ENCODE measurements at places on chromosomes 6 and 20.

GRCh38 chr6:80478030-80478429 is 371.6 kb downstream of the BCKDHB start:
- peaks cover 1% of the 10 kb centered on the region for H3K4me1 ChIP-seq
- H3K36me3 ChIP-seq, result no peaks in the 10 kb centered on the region
- no peaks in the 10 kb centered on the region for H3K27me3 ChIP-seq
- no peak overlapping the region for H3K27ac ChIP-seq

DNA sequence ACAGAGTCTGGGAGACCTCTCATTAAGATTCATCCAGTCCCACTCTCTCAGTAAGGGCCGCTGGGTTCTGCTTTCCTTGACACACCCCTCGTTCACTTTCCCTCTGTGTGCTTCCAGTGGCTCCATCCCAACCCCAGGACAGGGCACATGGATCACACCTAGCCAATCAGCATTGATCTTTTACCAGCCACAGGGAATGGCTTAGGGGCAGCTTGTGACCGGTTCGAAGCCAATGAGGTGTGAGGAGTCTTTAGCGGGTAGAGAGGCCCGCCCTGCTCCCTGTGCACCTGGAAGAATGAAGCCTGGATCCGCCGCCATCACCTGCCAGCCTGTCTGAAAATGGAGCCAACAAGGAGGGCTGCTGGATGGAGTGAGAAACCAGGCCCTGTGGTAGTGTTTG is 35.2 kb upstream of the OVOL2 start:
- no peak for DNase-seq
- H3K4me1 ChIP-seq, result no peaks in the 10 kb centered on the region
- H3K4me3 ChIP-seq, result no peak overlapping the region
- peaks cover 4% of the 10 kb centered on the region for H3K27me3 ChIP-seq
- H3K27ac ChIP-seq, result no peak overlapping the region

DNA sequence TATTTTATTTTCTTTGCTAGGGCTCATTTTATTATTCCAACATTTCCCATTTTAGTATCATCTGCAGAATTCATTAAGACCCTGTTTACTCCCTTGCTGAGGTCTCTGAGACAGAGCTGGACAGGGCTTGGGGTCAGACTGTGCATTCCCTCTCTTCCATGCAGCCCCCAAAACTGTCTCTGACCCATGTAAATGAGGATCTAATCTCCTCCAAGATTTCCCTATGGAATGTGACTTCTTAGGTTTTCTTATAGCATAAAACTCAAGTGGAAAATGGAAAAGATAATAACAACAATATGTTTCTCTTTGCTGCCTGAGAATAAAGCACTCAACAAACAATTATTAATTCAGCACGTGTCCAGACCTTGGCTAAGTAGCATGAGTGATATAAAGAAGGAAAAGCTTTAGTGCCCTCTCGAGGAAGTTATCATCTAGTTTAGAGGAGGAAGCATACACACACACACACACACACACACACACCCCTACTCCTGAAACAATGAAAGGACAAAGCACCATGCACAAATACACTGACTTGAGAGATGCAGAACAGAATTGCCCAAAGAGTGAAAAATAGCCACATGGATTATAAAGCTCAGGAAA is 815.5 kb downstream of the BCKDHB start:
- no peaks in the 10 kb centered on the region for H3K4me1 ChIP-seq
- no peak for DNase-seq
- no peaks in the 10 kb centered on the region for H3K36me3 ChIP-seq
- no peaks in the 10 kb centered on the region for H3K27me3 ChIP-seq

GRCh38 chr6:96032661-96033060 is 16.9 kb downstream of the FUT9 start:
- H3K27ac ChIP-seq, result no peak overlapping the region
- no peak overlapping the region for H3K4me3 ChIP-seq
- H3K36me3 ChIP-seq, result no peaks in the 10 kb centered on the region
- DNase-seq, result no peak
- no peaks in the 10 kb centered on the region for H3K4me1 ChIP-seq

DNA sequence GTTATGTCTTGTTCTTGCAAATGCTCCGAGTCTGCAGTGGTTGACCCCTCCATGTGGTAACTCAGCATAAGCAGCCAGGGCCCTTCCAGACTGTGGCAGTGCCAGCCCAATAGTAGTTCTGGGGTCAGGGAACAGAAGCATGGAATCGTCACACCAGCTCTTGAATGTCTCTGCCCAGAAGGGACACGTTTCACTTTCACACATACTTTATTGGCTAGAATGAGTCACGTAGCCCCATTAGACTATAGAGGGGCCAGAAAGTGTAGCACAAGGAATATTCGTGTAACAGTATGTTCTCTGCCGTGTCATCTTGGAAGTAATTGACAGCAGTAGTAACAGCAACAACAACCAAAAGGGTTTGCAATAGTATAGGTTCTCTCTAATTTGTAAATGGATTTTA is 254.7 kb downstream of the FARS2 start:
- DNase-seq, result no peak
- H3K27me3 ChIP-seq, result no peaks in the 10 kb centered on the region
- no peak overlapping the region for H3K27ac ChIP-seq
- no peaks in the 10 kb centered on the region for H3K36me3 ChIP-seq
- peaks cover 2% of the 10 kb centered on the region for H3K4me1 ChIP-seq

DNA sequence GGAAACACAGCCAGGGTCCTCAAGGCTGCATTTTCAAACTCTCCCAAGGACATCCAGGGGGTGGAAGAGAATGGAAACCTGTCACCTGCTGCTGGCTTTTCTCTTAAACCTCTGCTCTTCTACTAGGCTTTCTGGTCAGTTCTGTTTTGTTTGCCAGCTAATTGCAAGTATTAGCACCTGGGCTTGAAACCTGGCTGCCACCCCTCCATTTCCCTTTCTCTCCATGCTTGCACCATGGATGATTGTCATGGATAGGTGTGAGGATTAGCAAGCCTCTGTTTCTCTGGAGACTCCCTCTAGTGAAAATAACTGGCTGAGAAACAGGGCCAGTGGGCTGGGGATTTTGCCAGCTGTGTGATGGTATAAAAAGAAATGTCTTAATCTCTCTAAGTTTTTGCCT is 33.0 kb upstream of the GPR6 start:
- H3K27ac ChIP-seq, result no peak overlapping the region
- no peak overlapping the region for H3K4me3 ChIP-seq
- DNase-seq, result no peak
- H3K27me3 ChIP-seq, result peaks cover 4% of the 10 kb centered on the region

DNA sequence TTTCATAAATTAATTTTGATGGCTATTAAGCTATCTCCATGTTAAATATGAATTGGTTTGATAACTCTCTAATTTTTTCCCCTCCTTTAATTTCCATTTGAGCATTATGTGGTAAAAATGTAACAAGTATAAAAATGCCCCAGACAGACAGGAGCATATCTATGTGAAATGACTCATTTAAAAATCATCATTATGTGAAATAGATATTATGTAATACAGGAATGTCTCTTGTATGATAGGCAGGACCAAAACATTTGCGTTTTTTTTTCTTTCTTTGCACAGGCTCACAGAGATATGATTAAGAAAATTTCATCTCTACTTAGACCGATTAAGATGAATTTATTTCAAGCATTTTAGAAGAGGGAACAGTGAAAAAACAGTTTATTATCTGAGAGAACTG is 95.8 kb downstream of the AKAP7 start:
- H3K4me3 ChIP-seq, result no peak overlapping the region
- H3K36me3 ChIP-seq, result no peaks in the 10 kb centered on the region
- peak; percentile 22 for DNase-seq
- no peak overlapping the region for H3K27ac ChIP-seq
- H3K4me1 ChIP-seq, result no peaks in the 10 kb centered on the region

GRCh38 chr6:111703723-111704122 is 98.0 kb upstream of the TRAF3IP2 start:
- H3K4me3 ChIP-seq, result no peak overlapping the region
- no peak for DNase-seq
- H3K4me1 ChIP-seq, result no peaks in the 10 kb centered on the region
- H3K36me3 ChIP-seq, result peaks cover 22% of the 10 kb centered on the region

GRCh38 chr20:6471871-6472270 is 295.6 kb upstream of the BMP2 start:
- H3K27me3 ChIP-seq, result no peaks in the 10 kb centered on the region
- no peaks in the 10 kb centered on the region for H3K36me3 ChIP-seq
- no peak overlapping the region for H3K27ac ChIP-seq
- no peak overlapping the region for H3K4me3 ChIP-seq
- peaks cover 1% of the 10 kb centered on the region for H3K4me1 ChIP-seq

DNA sequence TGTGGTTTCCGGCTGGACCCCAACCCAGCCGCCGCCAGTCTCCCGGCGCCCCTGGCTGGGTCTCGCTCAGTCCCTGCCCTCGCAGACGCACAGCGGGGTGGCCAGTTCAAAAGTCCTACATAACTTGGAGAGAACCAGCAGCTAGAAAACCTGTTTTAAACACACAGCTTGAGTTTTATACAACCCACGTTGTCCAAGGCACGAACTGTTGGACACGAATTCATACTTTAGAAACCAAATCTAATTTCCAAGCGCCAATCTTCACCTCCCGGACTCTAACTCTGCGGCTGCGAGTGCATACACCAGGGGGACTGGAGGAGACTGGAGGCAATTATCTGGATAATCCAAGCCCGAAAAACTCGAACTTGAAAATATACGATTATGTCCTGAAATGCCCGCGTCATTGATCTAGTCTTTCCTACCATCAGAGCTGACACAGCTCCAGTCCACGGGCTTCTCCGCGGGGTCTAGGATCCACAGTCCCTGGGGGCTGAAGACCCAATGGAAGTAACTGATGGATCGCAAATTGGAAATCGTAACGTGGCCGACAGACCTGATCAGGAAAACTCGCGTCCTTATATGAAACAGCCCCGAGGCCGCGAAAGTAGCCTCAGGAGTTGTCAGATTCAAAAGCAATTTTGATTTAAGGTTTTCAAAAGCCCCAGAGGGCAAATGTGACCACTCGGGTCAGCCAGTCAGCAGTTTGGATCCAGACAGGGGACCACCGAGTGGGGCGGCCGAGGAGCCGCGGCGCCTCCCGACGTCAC is 843 bp upstream of the HEY2 start:
- H3K36me3 ChIP-seq, result no peaks in the 10 kb centered on the region
- H3K27ac ChIP-seq, result no peak overlapping the region
- H3K4me3 ChIP-seq, result peak overlapping the region; percentile 59
- DNase-seq, result peak; percentile 10
- peaks cover 66% of the 10 kb centered on the region for H3K27me3 ChIP-seq
- peaks cover 10% of the 10 kb centered on the region for H3K4me1 ChIP-seq

DNA sequence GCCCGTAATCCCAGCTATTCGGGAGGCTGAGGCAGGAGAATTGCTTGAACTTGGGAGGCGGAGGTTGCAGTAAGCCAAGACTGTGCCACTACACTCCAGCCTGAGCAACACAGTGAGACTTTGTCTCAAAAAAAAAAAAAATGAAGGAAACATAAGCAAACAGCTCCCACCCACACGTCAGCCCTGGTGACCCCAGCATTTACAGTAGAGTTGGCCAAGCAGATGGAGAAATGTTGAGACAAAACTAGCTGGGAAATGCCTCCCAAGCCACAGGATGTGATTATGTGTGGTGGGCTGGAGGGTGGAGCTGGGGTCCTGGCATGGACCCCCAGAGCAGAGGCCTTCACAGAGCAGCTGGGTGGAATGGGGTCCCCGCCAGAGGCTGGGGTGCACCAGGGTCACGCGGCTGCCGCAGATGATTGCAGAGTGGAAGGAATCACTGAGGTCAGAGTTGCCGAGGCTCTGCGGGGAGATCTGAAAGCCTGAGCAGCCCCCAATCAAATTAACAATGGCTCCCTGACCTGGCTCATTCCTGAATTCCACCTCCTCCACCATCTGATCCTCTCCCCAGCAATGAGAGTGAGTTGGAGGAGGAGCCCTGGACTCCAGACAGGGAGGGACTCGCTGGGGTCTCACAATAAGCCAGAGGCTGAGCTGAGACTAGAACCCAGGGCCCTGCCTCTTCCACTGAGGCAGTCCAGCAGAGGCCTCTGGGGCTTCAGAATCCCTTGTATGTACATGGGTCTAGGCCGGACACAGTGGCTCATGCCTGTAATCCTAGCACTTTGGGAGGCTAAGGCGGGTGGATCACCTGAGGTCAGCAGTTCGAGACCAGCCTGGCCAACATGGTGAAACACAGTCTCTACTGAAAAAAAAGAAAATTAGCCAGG is 34.7 kb upstream of the TGM2 start:
- peak overlapping the region; percentile 84 for H3K27ac ChIP-seq
- no peaks in the 10 kb centered on the region for H3K27me3 ChIP-seq
- peaks cover 35% of the 10 kb centered on the region for H3K4me1 ChIP-seq
- H3K4me3 ChIP-seq, result no peak overlapping the region
- no peaks in the 10 kb centered on the region for H3K36me3 ChIP-seq
- DNase-seq, result peak; percentile 92

- DNase-seq, result no peak
- no peak overlapping the region for H3K4me3 ChIP-seq
- no peaks in the 10 kb centered on the region for H3K36me3 ChIP-seq
- no peaks in the 10 kb centered on the region for H3K4me1 ChIP-seq
- peaks cover 33% of the 10 kb centered on the region for H3K27me3 ChIP-seq
These were observed 79.9 kb upstream of the BHLHE23 start for GRCh38 chr20:63086421-63087235.
